AG09319 (cell line): ENCODE measurements at places on chromosomes 1 and 21.
A peak's percentile ranks its signal among the peaks of the same experiment; 100 is the strongest.

- no peak for DNase-seq
Measured at GRCh38 chr21:42302076-42302650, 13.0 kb downstream of the TFF3 start.

DNA sequence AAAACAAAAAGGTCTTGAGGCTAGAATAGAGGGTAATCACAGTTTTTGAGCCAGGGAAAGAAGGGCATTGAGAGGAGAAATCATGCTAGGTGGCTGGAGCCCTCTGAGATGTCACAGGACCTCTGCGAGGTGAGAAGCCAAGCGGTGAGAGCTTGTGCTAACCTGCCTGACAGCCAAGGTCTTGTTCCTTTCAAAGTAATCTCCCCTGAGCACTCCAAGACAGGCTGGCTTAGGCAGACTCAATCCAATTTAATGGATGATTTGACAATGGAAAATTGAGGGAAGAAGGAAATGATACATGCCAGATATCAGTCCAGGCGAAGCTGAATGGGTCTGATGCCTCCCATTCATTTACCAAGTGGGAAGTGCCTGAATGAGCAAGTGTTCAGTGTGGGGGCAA, 311.9 kb upstream of the PTBP2 start:
- DNase-seq: no peak

DNA sequence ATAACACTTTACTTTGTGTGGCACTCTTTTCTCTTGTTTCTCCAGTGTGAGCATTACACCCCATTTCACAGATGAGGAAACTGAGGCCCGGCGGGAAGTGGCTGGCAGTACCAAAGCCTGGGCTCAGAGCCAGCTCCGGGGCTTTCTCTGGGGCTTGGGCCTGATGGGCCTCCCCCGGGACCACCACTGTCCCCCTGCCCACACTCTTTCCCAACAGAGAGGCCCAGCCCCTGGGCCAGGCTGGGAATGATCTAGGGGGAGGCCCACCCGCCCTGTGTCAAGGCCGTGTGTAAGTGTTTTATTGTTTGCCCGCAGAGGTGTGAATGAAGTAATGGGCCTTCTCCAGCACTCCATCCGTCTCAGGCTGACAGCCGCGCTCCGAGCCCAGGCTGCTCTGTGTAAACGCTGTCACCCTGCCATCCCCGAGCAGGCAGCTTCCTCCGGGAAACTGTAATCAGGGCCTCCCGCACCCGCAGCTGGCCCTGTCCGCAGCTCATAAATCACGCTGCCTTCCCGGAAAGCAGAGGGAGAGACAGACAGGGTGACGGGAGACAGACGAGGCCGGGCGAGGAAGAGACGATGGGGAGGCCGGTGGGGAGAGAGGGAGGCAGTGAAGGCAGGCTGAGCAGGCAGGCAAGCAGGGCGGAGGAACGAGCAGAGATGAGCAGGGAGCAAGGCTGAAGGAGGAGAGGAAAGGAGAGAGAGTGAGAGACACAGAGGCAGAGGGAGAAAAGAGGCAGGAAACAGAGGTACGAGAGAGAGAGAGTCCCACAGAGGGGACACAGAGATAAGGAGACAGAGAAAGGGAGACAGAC, 109.7 kb upstream of the ZBTB40 start:
- DNase-seq: no peak

- peak; percentile 27 for DNase-seq
Measured at GRCh38 chr1:226609836-226610455, 61.4 kb downstream of the STUM start.

GRCh38 chr21:23694390-23694789, 1912.9 kb downstream of the MRPL39 start:
- DNase-seq: no peak
